ENCODE measurements at places on chromosomes 1 and 21.

DNA sequence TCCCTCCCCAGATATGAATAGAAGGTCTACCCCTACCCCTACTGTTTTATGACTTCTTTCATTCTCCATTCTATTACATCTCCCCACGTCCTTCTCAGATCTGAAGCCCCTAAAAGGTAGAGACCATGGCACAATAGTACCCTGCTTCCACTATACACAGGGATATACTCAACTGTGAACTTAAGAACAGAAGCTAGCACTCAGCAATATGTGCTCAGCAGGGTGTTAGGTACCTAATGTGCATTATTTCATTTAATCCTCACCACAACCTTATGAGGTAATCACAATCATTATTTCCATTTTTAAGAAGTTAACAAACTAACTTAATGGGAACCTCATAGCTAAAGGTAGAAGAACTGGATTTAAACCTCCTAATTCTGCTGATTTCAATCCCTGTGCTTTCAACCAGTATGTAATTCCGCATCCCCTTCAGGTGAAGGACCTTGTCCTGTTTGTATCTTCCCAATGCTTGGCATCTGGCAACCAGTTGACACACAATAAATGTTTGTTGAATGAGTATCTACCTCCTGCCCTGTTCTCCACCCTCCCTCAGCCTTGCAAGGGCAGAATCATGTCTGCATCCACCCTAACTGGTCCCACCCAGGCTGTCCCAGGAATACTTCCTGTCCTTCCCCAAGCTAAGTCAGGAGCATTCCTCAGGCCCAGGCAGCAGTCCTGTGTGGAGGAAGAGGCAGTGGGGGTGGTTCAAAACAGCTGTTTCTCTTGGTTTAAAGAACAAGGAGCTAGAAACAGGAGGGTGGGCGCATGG, 6.5 kb downstream of the DENND2D start:
- no peak for DNase-seq

DNA sequence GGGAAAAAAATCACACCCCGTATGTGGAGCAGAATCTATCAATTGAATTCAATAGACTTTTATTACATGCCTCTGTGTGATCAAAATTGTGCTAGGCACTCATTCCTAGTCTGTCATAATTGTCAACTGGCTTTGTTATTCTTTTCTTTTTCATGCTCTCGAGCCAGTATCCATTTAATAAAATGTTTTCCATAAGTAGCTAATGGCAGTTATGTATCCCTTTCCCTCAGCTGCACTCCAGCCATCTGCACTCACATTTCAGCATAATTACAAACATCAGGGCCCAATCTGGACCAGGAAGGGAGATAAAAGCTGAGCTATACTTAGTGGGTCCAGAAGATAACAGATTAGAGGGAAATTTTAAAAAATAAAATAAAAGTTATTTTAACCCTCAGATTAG, 15.9 kb downstream of the RGS5 start:
- no peak for DNase-seq

GRCh38 chr1:160774886-160775719, 20.9 kb upstream of the LY9 start:
- no peak for DNase-seq

DNA sequence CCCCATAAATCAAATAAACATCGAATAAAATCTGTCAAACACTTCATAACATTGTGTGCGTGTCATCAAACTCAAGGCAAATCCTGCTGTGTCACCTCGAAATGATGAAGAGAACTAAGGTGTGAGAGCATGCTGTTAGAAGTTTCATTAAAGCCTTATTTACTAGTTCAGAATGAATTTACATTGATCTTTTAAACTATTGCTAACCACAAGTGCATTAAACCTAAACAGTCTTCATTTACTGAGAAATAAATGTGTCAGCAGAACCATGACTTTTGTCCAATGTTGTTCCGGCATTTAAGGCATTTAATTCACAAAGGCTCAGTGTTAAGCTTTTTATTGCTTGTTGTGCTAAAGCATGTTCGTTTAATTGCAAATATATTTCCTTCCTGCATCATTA, 474.4 kb downstream of the SETD4 start:
- no peak for DNase-seq

DNA sequence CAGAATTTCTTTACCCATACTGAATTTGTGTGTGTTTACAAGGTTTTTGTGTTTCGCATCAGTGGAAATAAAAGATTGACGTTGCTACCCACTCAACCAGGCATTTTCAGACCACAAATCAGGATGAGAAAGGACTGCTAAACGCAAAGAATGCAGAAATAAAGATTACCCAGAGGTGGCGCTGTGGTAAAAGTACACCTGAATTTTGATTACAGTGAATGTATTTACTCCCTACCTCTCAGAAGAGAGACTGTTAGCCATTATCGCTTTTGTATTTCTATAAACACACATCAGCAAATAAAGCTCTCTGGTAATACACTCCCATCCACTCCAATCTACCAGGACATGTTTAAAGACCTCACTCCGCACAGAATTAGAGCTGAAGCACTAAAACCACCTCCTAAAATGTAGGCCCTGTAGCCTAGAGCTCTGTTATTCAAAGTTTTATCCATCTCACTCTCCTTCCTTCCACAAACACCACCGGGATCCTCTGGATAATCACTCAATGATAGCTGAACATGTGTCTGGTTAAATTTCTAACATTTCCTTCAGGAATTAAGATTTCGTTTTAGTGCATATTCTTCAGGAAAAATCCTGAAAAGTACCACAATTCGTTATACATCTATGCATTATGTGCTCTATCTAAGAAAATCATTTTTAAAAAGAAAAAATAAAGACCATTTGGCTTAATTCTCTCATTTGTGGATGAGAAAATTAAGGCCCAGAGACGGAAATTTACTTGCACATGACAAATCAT, 2.5 kb upstream of the LMO4 start:
- DNase-seq, result no peak

DNA sequence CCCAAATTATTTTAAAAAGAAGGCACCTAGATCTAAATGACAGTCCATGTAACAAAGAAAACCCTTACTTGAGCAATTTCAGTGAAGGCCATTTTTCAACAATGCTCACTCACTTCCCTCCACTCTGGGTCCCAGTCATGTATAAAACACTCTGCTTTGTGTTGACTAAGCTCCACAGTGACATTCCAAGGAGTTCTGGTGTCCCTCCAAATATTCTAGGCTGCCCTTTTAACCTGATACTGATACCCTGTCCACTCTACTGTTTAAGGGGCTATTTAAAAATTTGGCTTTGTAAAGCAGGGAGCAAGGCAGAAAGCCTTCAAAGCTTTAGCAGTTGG, 73.6 kb downstream of the GNG12 start:
- no peak for DNase-seq

- no peak for DNase-seq
Measured at GRCh38 chr1:183652107-183652506, 1.0 kb downstream of the APOBEC4 start.

GRCh38 chr1:204128464-204128963, 23.3 kb downstream of the ETNK2 start:
- DNase-seq, result no peak

DNA sequence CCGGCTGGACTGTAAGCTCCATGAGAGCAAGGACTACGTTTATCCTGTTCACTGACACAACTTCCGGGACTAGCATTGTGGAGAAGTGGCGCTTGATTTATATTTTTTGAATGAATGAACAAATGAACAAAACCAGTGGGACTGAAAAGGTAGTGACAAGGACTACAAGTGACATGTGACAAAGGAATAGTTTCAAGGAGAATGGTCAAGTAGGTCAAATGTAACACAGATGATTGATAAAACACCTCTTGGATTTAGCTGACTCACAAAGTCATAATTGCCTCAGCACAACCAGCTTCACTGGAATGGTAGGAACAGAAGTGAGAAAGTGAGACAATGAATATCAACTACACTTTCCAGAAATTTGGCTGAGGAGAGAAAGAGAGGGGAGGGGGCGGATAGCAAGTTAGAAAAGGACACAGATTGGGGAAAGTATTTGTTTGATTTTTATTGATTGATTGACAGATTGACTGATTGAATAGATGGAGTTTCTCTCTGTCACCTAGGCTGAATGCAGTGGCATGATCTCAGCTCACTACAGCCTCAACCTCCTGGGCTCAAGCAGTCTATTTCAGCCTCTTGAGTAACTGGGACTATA, 14.2 kb downstream of the MTF1 start:
- DNase-seq, result no peak

GRCh38 chr1:22485431-22485830, 33.8 kb downstream of the ZBTB40 start:
- DNase-seq, result no peak

- DNase-seq, result no peak
Measured at GRCh38 chr21:31363720-31364119, 19.7 kb upstream of the TIAM1 start.

DNA sequence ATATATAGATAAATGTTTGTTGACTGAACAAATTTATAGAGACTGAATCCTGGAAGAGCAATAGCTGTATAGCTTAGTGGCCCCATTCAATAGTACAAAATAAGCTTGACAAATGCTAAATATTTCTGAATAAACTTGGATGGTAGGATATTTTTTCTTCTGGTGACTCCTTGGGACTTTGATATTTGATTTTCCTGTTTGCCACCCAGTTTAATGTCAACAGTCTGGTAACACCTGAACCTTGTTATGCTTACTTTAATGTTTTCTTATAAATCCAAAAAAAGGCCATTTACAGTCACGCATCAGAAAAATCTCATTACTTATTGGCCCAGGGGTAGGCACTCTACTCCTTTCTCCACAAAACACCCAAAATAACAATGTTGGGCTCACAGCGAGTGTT, 30.8 kb downstream of the WDR64 start:
- no peak for DNase-seq

DNA sequence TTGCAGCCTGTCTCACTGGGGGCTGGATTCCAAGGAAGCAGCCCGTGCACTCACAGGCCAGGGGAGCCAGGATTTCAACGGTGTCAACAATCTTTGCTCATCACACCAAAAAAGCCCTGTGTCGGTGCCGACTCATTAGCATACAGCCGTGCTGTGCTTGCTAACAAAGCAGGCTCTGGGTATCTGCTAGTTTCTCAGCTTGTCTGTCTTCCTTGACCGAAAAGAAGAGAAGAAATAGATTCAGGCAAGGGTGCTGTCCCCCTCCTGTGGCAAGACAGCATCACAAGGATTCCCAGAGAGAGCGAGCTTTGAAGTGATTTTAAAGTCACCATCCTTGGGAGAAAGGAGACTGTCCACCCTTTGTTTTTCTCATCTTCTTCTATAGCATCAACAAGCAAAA, 214.7 kb downstream of the SDCCAG8 start:
- no peak for DNase-seq

DNA sequence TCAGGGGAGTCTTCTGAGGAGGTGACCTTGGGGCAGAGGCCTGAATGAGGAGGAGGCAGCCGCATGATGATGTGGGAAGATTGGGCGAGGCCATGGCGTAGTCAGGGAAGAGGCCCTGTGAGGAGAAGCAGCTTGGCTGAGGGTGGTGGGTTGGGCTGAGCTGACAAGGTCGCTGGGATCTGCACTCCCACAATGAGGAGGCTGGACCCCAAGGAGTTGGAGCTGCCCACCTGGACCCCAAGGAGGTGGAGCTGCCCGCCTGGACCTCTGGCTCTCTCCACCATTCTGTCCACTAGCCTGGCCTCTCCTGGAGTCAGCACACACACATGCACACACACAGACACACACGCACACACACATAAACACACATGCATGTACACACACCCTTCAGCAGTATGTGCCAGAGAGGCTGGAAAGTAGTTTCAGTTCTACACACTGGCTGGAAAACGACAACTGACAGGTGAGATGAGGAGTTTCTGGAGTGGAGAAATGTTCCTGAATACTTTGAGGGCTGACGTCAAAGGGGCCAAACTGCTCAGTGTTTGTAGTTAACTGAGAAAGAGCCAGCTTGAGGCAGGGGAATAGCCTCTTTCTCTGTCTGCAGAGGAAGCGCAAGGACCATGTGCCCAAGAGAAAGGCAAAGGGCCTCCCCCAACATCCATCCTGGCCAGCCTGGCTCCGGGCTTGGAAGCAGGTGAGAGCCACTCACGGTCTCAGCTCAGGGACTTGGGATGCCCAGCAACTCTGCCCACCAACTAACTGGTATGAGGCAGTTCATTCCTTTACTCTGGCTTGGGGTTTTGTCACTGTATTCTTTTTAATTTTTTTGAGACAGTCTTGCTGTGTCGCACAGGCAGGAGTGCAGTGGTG, 7.1 kb downstream of the SMPDL3B start:
- no peak for DNase-seq

DNA sequence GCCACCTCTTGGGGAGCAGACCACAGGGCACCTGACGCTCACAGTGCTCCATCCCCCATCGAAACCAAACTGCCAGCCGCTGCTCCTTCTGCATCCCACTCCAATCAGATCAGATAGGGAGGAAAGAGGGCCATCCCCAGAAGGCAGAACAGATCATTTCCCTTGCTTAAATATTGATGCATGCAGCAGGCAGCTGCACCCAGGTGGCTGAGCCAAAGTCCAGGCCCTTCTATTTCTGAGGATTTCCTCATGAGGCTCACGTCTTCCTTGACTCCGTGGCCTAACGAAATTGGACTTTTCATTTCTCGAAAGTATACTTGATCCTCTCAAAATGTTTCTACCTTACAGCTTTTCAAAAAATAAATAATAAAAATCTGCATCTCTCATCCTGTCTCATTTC, 239.2 kb downstream of the ATG4C start:
- DNase-seq, result no peak

GRCh38 chr1:207659545-207660153, 14.7 kb downstream of the CR1L start:
- no peak for DNase-seq

DNA sequence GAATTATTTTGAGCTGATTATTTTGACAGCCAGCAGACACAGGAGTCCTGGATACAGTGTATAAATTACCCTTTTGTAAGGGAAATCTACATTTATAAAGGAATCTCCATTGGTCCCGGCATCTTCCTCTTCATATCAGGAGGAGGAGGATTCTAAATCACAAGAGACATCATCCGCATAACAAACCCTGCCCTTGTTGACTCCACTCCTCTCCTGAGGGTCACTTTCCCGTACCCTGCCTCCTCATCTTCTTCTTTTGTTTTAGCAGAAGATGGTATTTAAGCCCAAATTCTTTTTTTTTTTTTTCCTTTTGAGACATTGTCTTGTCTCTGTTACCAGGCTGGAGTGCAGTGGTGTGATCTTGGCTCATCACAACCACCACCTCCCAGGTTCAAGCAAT, 14.6 kb upstream of the PKNOX1 start:
- DNase-seq, result no peak

Measured in activated naive CD4-positive, alpha-beta T cell (primary cell).